ENCODE measurements at places on chromosomes 11 and 22. TPM values are rescaled to one million over a fixed set of nuclear protein-coding genes. Genes with fewer than 3 reads are reported as not detected.

Gene OR56A1
- not detected for total RNA-seq

Gene ZNF280A
- total RNA-seq: not detected

Gene ELMOD1
- total RNA-seq: not detected

Gene SDF2L1
- total RNA-seq: 87.5 TPM

Gene HORMAD2
- total RNA-seq: not detected
